ENCODE measurements at places on chromosomes 2 and 18.

DNA sequence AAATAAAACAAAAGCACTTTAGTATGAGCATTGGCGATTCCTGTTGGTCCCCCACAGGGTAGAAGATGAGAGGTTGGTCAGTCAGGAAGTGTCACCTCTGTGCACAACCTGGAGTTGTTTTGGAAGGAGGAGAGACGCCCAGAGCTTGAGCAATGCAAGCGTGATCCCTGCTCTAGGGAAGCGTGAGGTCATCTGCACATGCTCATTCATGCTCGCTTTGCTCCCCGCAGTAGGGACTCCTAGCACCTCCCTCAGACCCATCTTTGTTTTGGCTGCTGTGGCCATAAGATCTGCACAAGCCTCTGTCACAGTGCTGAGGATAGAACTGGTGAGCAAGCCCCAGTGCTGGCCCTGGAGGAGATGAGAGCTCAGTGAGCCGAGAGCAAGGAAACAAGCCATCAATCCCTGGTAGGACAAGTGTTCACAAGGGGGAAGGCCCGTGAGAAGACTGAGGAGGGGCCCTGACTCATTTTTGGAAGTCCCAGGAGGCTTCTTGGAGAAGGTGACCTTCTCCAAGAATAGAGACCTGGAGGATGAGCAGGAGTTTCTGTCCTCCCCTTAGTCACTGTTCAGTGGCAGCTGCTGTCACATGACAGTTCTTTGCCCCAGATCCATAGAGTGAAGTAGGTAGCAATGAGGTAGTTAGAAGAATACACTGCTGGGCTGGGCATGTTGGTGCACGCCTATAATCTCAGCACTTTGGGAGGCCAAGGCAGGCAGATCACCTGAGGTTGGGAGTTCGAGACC is 13.3 kb upstream of the ATP8B1 start:
- DNase-seq: no peak

GRCh38 chr2:124708661-124709060 is 683.6 kb downstream of the CNTNAP5 start:
- no peak for DNase-seq

- DNase-seq: no peak
Observed at GRCh38 chr2:45168711-45169338, 159.6 kb upstream of the SIX2 start.

- DNase-seq: no peak
Observed at GRCh38 chr2:105750735-105751134, 6.0 kb downstream of the NCK2 start.

GRCh38 chr2:128437204-128437565 is 118.5 kb upstream of the HS6ST1 start:
- DNase-seq: no peak

DNA sequence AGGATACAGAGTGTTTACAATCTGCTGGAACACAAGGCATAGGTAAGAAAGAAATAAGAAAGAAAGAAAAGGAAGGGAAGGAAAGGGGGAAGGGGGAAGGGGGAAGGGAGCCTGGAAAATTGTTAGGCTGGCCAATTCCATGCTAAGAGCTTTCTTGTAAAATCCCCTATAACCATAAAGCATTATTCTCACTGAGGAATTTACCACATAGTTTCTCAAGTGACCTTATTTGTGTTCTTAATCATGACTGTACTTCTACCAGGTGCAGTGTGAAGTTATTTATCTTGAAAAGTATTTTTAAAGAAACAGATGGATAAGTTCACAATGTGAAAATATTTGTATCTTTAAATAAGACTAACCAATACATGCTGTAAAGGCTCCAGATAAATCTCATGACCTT is 39.2 kb upstream of the KIDINS220 start:
- no peak for DNase-seq

- DNase-seq: peak; percentile 45
Observed at GRCh38 chr2:65129286-65129825, 550 bp downstream of the RAB1A start.

- DNase-seq: peak; percentile 36
Observed at GRCh38 chr18:72161691-72162090, 382.5 kb downstream of the CBLN2 start.

DNA sequence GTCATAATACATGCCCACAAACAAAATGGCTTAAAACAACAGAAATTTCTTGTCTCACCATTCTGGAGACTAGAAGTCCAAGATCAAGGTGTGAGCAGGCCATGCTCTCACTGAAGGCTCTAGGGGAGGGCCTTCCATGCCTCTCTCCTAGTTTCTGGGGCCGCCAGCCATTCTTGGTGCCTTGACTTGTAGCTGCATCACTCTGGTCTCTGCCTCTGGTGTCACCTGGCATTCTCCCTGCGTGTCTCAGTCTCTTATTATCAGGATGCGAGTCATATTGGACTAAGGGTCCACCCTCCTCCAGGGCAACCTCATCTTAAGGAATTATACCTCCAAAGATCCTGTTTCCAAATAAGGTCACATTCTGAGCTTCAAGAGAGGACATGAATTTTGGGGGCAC is 76.1 kb downstream of the KCNF1 start:
- DNase-seq: no peak

- no peak for DNase-seq
Observed at GRCh38 chr2:177525351-177525924, 132.9 kb downstream of the AGPS start.
